Fibroblast of villous mesenchyme (primary cell): ENCODE measurements at places on chromosomes 2 and 18. TPM values are rescaled to one million over a fixed set of nuclear protein-coding genes. Genes with fewer than 3 reads are reported as not detected.

The TUBA4B gene
- not detected in 2 replicates for total RNA-seq

The ASAP2 gene
- total RNA-seq = 39.0 and 66.5 TPM in 2 replicates

The RASGRP3 gene
- total RNA-seq = 4.2 and 12.1 TPM in 2 replicates

The LAMA3 gene
- total RNA-seq = 2.6 and 5.2 TPM in 2 replicates

The EVA1A gene
- 44.9 and 48.3 TPM in 2 replicates for total RNA-seq

The CCDC74B gene
- 4.2 and 4.3 TPM in 2 replicates for total RNA-seq

The SERPINE2 gene
- 180 and 242 TPM in 2 replicates for total RNA-seq

The PDCD1 gene
- total RNA-seq = not detected in 2 replicates

The GALNT14 gene
- under 0.01 TPM in 1 of 2 replicates, not detected in the other for total RNA-seq

The TUBB8B gene
- total RNA-seq = 0.32 and 0.43 TPM in 2 replicates

The QPCT gene
- 27.1 and 47.5 TPM in 2 replicates for total RNA-seq

The TCF23 gene
- not detected in 2 replicates for total RNA-seq

The ARHGAP15 gene
- 0.43 TPM in 1 of 2 replicates, not detected in the other for total RNA-seq

The MCFD2 gene
- total RNA-seq = 107 and 196 TPM in 2 replicates

The CBLN2 gene
- total RNA-seq = 1.7 and 30.9 TPM in 2 replicates

The KIAA2012 gene
- total RNA-seq = under 0.01 TPM in 2 replicates

The ANKRD36C gene
- total RNA-seq = 39.0 and 46.2 TPM in 2 replicates

The LIMS2 gene
- 24.8 and 28.9 TPM in 2 replicates for total RNA-seq

The CIB4 gene
- not detected in 2 replicates for total RNA-seq

The MAPK4 gene
- total RNA-seq = under 0.01 TPM in 1 of 2 replicates, not detected in the other

The MYCN gene
- total RNA-seq = under 0.01 and 0.32 TPM in 2 replicates

The ICOS gene
- not detected in 2 replicates for total RNA-seq

The PDE1A gene
- total RNA-seq = 1.7 and 1.9 TPM in 2 replicates

The CENPA gene
- total RNA-seq = 7.4 and 9.5 TPM in 2 replicates

The BARD1 gene
- 25.8 and 41.0 TPM in 2 replicates for total RNA-seq
